ENCODE measurements at places on chromosomes 2 and 18.
A peak's percentile ranks its signal among the peaks of the same experiment; 100 is the strongest.

DNA sequence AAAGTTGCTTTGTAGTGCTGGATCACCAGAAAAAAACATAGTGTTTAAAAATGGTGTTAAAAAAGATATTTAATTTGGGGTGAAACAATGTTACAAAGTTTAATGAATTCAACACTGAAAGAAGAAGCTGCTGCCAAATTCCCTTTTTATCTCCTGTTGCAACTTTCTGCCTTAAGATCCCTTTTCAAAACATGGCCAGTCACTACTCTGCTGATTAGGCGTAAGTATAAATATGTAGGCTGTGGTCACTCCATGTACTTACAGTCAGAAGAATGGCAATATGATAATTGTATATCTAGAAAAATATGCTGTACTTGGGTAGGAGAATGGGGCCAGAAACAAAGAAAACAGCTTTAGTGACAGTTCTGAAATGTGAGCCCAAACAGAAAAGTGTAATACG, 123.5 kb upstream of the ZBTB14 start:
- DNase-seq, result no peak

- no peak for DNase-seq
Observed at GRCh38 chr2:12008425-12009061, 262.1 kb downstream of the LPIN1 start.

DNA sequence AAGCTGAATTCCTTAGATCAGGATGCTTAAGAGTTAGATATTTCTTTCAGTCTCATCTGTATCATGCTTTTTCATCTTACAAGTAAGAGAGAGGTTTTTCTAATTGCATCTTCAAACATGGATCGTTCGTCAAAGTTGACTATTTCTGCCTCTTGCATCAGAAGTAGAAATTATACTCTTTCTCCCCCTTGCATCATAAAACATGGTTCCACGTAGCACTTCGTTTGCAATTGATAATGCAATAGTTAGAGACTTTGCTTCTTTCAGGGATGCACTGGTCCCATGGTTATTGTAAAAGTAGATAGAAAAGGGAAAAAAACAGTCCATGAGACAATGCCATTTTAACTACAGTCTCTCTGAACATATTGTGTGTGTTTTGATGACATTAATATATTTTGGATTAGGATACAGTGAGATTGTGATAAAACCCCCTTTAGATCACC, 75.1 kb upstream of the PARD3B start:
- DNase-seq, result no peak

GRCh38 chr18:63288311-63288710, 31.3 kb downstream of the BCL2 start:
- DNase-seq, result no peak

GRCh38 chr18:51513517-51513916, 316.0 kb upstream of the MEX3C start:
- no peak for DNase-seq

DNA sequence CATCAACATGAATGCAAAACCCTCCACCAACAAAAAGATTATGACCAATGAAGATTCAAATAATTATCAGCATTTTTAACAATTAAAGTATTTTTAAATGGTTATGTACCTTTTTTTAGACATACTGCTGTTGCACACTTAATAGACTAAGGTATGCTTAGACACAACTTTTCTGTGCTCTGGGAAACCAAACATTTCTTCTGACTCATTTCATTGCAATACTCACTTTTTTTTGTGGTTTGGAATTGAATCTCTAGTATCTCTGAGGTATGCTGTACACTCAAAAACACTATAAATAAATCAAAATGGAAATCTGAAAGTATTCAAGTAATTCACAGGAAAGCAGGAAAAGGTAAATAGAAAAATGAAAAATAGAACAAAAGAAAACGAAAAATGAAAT, 247.9 kb upstream of the POU3F3 start:
- DNase-seq, result no peak

GRCh38 chr2:231475965-231476364, 11.7 kb upstream of the NCL start:
- no peak for DNase-seq

DNA sequence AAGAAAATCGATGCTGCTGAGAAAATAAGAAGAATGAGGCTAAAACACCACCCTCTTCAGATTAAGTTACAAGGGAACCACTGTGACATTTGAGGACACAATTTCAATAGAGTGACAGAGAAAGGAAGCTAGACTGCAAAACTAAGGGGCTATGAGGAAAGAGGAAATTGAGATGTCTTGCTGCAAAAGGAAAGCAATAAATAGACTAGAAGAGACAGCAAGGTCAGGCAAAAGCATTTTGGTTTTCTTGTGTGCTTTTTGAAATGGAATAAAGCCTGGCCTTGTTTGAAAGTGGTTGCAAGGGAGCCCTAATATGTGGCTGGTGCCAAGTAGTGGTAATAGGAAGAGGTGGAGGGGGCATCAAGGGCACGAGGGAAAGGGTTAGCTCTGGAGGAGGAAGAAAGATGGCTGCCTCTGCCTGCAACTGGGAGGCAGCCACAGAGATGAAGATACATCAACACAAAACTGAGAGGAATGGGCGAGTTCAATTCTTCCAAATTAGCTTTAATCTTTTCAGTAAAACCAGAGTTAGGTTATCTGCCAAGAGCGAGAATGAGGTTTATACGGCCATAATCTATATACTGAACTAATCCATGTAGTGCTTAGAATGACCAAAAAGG, 1.2 kb upstream of the MRO start:
- no peak for DNase-seq

DNA sequence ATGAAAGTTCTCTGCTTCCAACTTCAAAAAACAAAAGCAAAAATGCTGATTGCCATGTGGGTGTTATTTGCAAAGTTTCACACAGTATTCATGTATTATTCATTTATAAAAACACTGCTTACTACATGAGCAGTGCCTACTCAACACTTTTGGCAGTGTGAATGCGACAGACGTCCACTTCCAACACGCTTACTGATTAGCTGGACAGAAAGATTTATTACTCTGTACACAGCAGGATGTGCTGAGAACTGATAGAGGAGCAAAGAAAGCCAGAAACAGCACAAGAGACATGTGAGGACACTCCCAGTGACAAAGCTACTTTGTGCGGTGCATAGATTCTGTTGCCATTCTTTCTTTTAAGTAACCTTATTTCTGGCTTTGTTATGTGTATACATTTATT, 258.8 kb downstream of the DLGAP1 start:
- no peak for DNase-seq

GRCh38 chr18:58612315-58613055, 16.4 kb downstream of the ALPK2 start:
- no peak for DNase-seq

DNA sequence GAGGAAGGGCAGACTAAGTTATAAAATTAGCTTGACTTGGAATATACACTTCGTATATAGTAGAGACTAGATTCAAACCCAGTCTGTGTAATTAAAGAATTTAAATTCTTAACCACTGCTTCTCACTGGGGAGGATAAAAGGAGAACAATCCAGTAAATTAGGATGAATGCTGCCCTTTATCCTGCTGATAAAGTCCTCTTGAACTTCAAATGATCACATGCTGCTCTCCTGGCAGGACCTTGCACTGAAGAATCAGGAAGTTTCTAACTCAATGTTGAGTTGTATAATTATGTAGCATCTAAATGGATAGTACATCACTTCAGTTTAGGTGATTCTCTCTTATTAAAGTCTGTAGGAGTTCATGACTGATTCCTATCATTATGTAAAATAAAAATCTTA, 1179.7 kb downstream of the DSC3 start:
- no peak for DNase-seq

DNA sequence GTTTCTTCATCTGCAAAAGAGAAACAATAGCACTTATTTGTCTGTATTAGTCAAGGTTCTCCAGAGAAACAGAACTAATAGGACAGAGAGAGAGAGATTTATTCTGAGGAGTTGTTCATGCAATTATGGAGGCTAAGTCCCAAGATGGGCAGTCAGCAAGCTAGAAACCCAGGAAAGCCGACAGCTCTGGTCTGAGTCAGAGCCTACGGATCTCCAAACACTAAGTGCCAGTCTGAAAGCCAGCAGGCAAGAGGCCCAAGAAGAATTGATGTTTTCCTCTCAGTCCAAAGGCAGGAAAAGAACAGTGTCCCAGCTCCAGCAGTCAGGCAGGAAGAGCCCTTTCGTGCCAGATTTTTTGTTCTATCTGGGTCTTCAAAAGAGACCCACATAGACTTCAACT, 36.5 kb upstream of the SLC66A3 start:
- DNase-seq, result no peak

DNA sequence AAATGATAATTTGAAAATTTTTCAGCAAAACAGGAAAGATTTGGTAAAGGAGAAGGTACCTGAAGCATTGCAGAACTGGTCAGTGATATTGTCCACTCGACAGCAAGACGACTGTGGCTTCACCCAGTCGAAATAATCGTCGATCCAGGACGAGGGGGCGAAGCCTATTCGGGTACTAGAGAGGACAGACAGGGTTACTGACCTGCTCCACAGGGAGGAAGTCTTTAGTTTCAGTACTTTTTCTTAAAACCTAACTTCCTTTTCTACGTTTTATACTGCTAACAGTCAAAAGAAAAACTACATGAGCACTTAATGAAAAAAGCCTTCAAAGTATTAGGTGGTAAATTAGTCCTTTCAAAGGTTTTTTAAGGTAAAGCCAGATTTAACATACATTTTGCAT, 36.0 kb downstream of the RMC1 start:
- DNase-seq, result no peak

DNA sequence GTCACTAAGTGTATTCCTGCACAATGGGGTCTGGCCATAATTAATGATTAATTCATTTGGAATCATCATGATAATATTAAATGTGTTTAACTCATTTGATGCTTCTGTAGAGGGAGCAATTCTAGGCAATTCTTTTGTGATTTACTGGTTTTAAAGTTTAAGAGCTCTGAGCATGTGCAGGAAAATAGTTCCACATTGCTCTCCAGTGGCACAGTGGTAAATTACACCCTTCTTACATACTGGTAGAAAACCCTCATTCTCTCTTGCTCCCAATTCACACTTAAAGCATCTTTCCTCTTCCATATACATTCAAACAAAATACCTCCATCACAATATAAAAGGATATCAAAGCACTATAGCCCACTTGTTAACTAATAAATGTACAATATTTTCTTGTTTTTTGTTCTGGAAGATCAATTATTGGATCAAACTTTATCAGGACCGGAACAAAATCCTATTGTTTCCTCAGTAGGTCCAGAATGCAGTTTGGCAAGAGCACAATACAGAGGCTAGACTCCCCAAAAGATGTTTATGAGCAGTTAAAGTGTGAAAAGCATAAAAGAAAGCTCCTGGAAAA, 844.3 kb downstream of the MBD2 start:
- no peak for DNase-seq

GRCh38 chr2:33242845-33243244, 233.6 kb upstream of the RASGRP3 start:
- no peak for DNase-seq

DNA sequence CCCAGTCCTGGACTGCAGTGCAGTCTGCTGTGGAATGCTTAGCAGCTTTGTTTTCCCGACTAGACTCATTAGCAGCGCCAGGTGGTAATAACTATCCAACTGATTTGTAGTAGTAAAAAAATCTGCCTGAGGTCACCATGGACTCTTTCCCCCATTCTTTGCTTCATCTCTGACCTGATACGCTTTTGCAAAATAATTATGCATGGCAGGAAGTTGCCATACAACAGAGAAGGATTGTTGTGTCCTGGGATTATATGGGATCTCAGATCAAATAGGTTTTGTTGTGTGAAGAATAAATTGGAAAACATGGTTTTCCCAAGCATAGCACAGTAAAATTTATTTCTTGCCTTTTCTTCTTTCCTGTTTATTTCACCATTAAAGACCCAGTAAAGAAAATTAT, 72.4 kb upstream of the ATP5MC3 start:
- no peak for DNase-seq

DNA sequence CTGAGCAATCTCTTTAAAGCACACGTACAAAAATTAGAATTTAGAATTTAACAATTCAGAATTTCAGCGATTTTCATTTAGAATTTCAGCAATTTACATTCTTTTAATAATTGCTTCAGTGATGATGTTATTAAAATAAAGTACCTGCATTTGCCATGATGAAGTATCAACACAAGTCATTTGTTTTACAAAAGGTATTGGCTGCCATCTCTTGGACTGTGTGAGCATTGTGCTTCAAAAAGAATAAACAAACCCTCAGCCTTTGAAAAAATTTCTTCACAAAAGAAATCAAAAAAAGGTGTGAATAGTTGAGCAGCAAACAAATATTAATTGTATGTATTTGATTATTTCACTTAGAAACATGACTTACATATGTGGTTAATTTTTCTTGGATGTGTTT, 27.1 kb upstream of the ZC3H15 start:
- DNase-seq, result no peak

- no peak for DNase-seq
Observed at GRCh38 chr2:150675807-150676206, 188.3 kb upstream of the RND3 start.

DNA sequence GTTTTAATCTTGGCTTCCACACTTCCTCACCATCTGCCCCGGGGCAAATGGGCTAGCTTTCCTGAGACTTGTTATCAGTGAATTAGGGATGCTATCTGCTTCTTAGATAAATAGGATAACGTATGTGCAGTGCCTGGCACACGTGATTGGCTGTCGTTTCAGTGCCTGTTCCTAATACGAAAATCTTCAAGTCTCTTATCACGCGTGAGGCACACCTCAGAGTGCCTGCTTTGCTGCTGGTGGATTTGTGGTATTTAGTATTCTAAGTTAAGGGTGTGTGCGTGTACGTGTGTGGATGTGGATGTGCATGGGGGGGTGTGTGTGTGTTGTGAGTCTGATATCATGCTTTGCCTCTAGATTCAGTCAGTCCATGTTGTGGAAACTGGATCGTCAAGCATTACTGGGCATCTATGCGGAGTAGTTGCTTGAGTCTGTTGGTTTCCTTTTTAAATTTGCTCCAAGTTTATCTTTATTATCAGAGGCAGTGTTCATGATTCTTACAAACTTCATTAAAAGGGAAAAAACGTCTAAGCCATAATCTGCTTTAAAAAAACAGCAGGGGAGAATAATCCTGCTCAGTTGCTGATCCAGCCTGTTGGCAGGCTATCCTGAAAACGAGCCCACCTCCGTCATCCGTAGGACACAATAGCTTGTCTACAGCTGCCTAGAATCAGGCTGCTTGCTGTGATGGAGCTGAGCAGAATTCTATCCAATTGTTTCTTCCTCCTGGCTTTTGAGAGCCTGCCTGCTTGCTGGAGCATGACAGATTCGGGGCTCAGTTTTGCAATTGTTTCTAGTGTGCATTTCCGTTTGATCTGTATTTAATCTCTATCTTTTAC, 6.6 kb downstream of the SH3RF3 start:
- peak; percentile 28 for DNase-seq

- DNase-seq, result no peak
Observed at GRCh38 chr2:161044095-161044865, 115.9 kb upstream of the TANK start.

DNA sequence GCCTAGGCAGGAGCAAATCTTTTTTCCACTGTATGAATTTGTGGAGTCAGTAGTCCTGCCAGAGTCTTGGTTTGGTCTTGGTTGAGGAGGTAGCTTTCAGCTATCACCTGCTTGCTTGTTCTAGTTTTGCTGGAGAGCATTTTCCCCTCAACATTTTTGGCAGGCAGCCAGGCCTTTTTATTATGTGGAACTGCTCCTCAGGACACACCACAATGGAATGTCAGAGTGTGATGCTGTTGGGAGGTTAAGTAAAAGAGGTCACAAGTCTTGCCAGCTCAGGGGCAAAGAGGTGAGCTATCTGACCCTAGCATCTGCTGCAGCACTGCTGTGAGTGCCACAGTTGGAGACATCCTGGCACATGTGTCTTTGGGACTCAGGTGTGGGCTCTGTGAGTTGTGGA, 258.0 kb downstream of the CNTNAP5 start:
- DNase-seq, result no peak
